ENCODE measurements at places on chromosomes 1 and 21.

- DNase-seq: no peak
These were observed 16.0 kb downstream of the SH3BGR start for GRCh38 chr21:39467746-39468145.

DNA sequence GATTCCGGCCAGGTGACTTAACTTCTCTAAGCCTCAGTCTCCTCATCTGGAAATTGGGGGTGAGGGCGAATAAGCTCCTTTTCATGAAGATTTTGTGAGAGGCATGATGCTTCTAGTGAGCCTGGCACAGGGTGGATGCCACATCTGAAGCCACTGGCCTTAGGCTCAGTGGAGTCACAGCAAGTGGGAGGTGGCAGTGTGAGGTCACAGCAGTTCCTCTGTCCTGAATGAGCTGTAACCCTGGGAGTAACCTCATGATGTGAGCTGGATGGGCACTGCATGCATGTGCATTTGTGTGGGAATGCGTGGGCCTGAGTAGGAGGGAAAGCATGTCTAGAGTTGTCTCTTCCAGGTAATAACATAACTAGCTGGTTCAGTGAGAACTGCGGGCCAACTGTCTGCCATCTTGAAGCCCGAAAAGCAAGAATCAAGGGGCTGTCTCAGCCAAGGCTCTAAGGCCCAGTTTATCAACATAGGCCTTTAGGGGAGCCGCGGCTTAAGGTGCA, 27.0 kb upstream of the HTR1D start:
- no peak for DNase-seq

- DNase-seq: no peak
These were observed 43.9 kb downstream of the DSCAM start for GRCh38 chr21:40803101-40803500.

DNA sequence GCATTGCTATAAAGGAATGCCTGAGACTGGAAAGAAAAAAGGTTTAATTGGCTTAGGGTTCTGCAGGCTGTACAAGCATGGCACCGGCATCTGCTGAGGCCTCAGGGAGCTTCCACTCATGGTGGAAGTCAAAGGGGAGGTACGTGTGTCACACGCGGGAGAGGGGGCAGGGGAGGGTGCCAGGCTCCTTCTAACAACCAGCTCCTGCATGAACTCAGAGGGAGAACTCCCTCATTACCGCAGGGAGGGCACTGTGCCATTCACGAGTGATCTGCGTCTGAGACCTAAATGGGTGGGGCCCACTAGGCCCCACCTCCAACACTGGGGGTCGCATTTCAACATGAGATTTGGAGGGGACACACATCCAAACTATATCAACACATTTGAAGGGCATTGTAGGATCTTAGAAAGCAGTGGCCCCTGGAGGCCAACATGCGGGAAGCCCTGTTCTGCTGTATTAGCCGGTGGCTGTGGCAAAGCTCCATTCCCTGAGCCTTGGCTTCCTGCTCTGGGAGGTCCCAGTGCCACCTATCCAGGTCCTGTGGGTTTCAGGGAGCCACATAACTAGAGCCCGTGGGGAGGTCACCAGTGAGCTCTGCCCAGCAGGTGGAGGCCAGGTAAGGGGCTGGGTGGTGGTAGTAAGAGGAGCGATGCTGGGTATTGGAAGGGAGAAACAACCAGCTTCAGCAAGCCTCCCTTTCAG, 10.0 kb downstream of the WNT3A start:
- no peak for DNase-seq

DNA sequence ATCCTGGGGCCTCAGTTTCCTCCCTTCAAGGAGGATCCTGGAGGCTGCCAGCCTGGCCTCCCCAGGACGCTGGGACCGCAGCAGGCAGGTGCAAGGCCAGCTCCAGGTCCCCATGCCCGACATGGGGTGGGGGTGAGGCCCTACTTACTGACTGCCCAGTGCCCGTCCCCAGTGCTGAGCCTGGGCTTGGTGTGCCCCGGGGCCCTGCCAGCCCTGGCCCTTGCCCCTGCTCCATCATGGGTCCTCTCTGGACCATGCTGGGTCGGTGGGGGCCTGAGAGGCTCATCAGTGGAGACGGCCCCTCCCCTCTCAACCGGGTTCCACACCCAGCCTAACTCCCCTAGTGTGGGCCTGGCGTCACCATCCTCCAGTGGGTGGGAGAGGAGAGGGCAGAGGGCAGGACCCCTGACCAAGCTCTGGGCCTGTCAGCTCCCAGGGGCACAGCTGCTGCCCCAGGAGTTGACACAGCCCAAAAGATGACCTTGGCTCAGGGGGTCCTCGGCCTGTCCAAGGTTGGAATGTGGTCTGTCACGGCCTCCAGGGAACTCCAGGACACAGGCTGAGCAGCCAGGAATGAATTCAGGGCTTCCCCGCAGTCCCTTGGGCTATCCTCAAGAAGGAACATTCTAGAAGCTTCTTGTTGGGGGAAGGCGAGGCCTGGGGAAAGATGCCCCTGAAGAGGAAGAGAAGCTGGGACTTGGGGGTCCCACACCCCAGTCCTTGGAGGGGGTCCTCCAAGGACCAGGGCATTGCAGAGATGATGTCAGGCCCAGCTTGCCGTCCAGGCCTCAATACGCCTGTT, 17.6 kb upstream of the ARF1 start:
- no peak for DNase-seq

DNA sequence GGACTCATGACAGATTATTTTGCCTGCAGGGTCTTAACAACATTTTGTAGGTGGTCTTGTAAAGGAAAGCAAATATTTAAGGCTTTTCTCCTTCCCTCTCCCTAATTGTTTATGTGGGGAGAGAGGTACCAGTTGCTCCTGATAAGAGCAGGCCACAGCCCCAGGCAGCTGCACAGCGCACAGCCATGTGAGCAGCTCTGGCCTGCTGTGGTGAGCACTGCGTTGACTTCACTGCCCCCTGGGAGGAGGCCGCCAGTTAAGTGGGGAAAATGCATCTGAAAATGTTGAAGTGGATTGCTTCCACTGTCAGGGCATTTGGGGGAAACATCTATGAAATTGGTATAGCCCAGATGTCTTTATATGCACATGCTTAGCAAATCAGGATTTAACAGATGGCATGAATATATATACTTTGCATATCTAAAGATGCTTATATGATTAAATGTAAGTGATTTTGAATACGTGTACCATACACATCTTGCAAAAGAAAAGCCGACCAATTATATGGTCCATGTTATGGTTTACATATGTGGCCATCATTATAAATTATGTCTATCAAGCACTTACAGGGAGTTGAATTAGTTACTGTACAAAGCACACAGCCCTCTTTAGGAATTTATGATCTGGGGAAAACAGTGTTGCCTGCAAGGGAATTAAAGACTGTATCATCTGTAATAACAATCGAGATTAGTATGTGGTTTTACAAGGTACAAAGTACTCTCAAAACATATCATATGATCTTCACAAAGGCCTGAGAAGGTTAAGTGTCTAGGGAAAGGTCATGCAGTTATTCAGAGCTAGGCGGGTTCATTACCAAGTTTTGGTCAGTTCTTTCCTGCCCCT, 132.1 kb downstream of the RHOU start:
- DNase-seq: no peak

GRCh38 chr1:41631971-41632370, 147.5 kb upstream of the EDN2 start:
- DNase-seq: no peak

GRCh38 chr1:183039985-183040447, 16.8 kb downstream of the LAMC1 start:
- DNase-seq: no peak

DNA sequence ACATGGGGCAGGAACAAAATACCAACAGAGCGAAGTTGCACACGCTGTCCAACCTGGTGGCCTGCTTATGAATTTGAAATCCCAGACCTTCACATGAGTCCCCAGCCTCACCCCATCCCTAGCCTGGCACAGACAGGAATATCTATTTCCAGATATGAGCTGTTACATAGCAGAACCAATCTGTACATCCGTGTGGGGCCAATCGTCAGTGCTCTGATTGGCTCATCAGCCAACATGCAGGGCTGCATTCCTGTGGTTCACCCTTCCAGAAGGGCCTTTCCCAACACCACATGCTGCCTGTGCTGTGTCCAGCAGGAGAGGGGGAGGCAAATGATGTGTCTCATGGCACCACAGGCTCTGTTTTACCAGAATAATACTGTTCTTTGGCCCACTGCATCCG, 31.3 kb downstream of the CCN1 start:
- no peak for DNase-seq

DNA sequence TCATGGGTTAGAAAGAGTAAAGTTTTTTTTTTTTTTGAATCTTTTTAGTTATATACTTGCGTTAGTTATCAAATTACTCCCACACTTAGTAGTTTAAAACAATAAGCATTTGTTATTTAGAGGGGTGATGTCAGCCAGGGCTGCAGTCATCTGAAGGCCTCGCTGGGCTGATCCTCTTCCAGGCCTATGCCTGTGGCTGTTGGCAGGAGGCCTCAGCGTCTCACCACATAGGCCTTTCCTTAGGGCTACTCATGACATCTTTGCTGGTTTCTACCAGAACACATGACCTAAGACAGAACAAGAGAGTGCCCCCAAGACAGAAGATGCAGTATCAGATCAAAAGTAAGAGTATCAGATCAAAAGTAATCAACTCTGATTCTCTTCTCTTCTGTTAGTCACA, 167.4 kb downstream of the HHAT start:
- DNase-seq: no peak

GRCh38 chr1:178941849-178942248, 71.0 kb upstream of the ANGPTL1 start:
- no peak for DNase-seq

DNA sequence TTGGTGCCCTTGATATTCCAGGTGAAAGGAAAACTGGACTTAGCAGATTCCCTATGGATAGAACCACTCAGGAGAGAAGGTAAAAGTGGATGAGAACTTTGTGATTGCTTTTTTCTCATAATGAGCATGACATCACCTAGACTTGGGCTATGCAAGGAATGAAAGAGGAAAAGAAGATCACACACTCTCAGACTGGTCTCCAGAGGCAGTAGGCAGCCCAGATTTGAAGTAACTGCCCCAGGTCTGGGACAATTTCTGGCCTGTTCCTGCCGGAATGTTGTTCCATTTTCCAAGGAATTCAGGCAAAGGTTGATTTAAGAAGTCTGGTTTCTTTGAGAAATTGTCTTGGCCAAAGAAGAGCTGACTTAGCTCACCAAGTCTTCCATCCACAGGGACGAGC, 31.7 kb upstream of the USP24 start:
- no peak for DNase-seq
